Hippocampal formation (tissue), 2 donors: ENCODE measurements at places on chromosomes 5 and 9.

GRCh38 chr5:172664681-172665541 is 23.8 kb downstream of the NEURL1B start:
- no peak for DNase-seq

- no peak for DNase-seq
These were observed 23.5 kb downstream of the KCTD16 start for GRCh38 chr5:144194144-144194543.

DNA sequence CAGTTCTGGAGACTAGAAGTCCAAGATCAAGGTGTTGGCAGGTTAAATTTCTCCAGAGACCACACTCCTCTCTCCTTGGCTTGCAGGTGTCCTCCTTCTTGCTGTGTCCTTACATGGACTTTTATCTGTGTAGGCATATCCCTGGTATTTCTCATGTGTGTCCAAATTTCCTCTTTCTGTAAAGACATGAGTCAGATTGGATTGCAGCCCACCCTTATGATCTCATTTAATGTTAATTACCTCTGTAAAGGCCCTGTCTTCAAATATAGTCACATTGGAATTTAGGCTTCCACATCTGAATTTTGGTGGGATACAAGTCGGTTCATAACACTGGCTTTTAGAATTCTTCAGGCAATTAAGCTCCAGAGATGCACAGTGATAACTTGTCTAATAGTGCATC is 322.2 kb upstream of the GRIA1 start:
- DNase-seq = no peak

GRCh38 chr9:93303258-93303771 is 119.4 kb downstream of the WNK2 start:
- no peak for DNase-seq

- no peak for DNase-seq
These were observed 10.9 kb downstream of the TMEM8B start for GRCh38 chr9:35839926-35840325.

DNA sequence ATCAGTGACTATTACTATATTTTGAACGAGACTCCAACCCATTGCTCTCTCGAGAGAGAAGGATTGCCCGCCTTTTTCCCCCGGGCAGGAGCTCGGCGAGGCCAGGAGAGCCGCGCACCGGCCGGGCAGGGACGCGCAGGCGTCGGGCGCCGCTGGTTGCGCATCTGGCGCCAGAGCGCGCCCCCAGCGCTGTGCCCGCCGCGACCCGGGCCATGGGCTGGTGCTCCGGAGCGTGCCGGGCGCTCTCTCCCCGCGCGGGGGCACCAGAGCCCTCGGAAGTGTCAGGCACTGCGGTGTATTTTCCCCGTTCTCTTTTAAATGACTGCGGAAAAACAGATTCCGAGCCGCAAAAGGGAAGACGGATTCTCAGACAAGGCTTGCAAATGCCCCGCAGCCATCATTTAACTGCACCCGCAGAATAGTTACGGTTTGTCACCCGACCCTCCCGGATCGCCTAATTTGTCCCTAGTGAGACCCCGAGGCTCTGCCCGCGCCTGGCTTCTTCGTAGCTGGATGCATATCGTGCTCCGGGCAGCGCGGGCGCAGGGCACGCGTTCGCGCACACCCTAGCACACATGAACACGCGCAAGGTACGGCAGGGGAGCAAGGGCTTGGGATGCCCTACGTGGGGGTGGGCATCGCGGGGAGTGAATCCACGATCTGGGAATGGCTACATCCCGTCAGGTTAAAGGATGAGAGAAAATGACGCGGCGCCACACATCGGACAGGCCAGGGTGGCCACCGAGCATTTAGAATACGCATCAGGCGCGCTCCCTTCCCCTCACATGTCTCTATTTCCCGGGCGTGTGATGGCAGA is 1.1 kb upstream of the NTRK2 start:
- DNase-seq = peak; percentile 89

DNA sequence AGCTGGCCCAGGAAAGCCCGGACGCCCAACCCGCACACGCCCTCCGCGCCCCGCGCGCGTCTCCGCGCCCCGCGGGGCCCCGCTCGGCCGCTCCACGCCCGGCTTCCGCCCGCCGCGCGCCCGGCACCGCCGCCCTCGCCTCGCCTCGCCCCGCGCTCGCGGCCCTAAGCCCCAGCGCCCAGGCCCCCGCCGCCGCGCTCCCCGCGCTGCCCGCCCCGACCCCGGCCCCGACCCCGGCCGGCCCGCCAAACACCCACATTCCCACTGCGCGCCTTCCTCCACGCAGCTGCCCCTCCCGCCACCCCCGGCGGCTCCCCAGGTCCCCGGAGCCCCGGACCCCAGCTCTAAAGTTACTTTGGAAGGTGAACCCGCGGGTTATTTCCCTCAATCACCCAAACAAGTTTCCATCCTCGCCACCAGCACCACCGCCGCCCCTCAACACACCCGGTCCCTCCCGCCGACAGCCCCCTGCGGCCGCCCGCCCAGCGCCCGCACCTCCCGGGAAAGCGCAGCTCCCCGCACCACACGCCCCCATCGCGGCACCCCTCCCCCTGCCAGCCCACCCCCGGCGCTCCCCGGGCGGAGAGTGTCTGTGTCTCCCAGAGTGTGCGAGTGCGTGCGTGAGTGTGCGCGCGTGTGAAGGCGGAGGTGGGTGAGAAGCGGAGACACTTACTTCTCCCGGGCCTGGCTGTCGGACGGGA is 439 bp downstream of the SSBP2 start:
- no peak for DNase-seq

DNA sequence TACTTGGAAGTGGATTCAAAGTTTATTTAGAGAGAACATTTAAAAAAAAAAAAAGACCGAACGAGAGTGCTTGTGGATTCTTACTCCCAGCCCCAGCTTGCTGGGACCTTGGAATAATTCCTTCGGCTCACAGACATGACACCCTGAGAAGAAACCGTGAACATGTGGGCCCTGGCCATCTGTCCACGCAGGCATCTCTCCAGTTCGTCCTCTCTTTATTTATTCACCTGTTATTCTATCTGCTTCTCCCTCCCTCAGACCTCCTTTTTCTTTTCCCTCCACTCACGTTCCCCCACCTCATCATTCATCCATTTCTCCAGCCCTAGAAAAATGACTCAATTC is 93.7 kb upstream of the PHYKPL start:
- DNase-seq = no peak

- DNase-seq = no peak
These were observed 4.8 kb downstream of the RASGRF2 start for GRCh38 chr5:80964919-80965318.

DNA sequence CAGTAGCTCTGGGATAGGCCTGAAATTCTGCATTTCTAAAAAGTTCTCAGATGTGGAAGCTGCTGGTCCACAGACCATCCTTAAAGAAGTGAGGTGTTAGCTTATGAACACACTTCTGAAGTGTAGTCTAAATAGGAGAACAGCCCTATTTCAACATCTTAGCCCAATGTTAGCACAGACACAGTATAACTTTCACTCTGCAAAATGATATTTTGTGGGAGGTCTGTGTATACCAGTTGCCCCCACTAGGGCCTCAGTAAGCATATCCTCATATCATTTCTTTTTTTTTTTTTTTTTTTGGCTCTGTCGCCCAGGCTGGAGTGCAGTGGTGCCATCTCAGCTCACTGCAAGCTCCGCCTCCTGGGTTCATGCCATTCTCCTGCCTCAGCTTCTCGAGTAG is 7.5 kb upstream of the HABP4 start:
- DNase-seq = no peak

- no peak for DNase-seq
These were observed 66.6 kb upstream of the ECM2 start for GRCh38 chr9:92602413-92602812.

- DNase-seq = no peak
These were observed 1.1 kb downstream of the RELL2 start for GRCh38 chr5:141637767-141638419.

DNA sequence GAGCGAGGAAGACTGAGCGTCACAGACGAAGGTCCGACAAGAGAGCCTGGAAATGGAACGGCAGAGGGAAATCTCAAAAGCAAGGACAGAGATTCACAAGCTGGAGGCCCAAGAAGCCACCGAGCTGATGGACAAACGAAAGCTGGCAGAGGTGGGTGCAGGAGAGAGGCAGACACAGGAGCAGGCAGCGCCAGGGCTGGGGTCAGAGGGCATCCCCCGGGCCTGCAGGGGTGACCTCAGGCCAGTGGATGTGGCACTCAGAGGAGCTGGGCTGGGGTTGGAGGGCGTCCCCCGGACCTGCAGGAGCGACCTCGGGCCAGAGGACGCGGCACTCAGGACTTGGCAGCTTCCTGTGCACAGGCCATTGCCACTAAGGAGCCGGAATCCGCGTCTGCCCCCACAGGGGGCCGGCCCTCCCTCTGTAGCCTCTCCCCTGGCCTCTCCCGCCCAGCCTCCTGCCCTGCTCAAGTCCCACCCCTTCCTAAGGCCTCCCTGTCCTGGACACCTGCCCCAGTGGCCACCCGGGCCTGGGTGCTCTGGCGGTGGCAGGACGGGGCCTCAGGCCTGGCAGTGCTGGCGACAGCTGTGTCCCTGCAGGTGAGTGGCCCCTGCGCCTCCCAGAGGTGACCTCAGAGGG is 40.4 kb downstream of the EXD3 start:
- no peak for DNase-seq

DNA sequence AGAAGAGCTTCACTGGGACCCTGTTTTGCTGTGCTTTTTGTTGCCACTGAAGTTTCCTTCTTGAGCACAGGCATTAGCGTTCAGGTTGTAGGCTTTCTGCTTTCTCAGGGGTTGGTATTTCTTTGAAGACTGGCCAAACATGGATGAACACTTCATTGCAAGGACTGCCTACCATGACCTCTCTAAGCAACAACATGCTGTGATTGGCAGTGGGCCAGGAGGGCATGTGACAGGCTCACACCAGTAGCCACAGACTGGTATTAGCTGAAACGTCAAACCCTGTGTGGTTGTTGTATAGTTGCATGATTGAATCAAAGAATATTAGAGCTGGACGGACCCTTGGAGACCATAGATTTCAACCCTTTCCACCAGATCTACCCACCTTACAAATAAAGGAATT is 20.0 kb upstream of the MLANA start:
- no peak for DNase-seq

- DNase-seq = no peak
These were observed 66.6 kb downstream of the YIPF5 start for GRCh38 chr5:144103611-144104485.

DNA sequence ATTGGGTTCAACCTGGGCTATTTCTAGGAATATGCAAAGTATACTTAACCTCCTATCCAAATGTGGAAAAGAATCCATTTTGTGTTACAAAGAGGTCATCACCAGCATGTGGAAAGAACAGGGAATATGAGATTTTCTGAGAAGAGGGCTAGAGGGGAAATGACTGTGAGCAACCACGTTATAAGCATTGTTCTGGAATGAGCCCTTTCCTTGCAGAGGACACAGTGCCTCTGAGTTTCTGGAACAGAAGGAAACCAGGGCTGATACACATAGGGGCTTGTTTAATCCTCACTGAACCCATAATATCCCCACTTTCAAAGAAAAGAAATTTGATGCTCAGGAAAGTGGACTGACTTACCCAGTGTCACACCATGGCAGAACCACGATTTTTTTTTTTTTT is 53.0 kb downstream of the SFXN1 start:
- no peak for DNase-seq

GRCh38 chr5:178392386-178392785 is 159.8 kb upstream of the PHYKPL start:
- no peak for DNase-seq

GRCh38 chr5:52887066-52887465 is 99.3 kb downstream of the ITGA1 start:
- DNase-seq = no peak

GRCh38 chr9:95815133-95815532 is 60.4 kb upstream of the ERCC6L2 start:
- no peak for DNase-seq

DNA sequence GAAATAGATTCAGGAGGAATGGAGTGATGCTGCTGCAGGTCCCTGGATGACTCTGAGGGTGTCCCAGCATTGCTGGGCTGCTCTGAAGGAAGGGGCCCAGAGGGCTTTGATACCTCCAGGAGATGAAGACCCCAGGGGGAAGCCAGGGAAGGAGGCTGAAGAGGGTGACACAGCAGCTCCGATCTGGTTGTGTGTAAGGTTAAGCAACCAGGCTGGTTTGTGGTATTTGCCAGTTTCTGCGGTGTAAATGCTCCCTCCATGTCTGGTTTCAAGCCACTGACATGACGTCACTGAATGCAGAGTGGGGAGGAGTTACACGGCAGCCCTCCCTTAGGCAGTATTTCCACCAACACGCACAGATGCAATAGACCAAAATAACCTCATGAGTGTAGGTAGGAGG is 40.0 kb upstream of the ORM1 start:
- no peak for DNase-seq

- no peak for DNase-seq
These were observed 16.8 kb downstream of the ANKH start for GRCh38 chr5:14854799-14855198.

DNA sequence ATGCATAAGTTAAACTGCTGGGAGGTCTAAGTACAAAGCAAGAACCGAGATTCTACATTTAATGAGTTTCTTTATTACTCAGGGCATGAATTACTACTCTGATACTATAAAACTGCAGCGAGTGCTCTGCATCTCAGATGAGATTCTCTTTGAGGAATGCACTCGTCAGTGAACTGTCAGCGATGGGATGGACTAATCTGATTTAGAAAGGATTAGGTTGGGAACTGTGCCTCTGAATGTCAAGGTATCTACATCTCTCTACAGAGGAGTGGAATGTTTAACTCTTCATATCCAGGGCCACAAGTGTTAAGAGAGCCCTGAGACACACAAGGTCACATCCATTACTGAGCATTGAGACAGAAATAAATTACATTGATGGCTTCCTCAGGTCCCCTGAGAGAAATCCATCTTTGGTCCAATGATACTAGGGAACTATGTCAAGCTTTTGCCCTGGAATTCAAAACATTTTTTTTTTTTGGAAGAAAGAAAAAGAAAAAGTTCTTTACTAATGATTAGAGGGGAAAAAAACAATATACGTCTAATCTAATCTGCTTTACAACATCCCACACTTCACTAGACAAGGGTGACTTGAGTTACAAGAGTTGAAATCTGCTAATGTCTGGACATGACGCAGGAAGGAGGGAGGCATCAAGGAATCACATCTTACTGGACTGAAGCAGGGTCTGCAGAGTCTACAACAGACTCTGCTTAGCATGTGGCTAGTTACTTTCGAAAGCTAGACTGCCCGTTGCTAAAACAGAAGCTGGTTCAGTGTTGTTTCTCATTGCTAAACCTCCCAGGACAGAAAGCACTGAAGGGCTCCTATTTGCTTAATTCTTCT is 270.0 kb upstream of the TLE4 start:
- no peak for DNase-seq

GRCh38 chr5:54561651-54562050 is 44.1 kb downstream of the SNX18 start:
- no peak for DNase-seq

- DNase-seq = no peak
These were observed 83.3 kb downstream of the ZNF608 start for GRCh38 chr5:124663101-124663506.

GRCh38 chr5:146076028-146076427 is 29.3 kb downstream of the PLAC8L1 start:
- DNase-seq = no peak
